ENCODE measurements at places on chromosomes 12 and 14.

DNA sequence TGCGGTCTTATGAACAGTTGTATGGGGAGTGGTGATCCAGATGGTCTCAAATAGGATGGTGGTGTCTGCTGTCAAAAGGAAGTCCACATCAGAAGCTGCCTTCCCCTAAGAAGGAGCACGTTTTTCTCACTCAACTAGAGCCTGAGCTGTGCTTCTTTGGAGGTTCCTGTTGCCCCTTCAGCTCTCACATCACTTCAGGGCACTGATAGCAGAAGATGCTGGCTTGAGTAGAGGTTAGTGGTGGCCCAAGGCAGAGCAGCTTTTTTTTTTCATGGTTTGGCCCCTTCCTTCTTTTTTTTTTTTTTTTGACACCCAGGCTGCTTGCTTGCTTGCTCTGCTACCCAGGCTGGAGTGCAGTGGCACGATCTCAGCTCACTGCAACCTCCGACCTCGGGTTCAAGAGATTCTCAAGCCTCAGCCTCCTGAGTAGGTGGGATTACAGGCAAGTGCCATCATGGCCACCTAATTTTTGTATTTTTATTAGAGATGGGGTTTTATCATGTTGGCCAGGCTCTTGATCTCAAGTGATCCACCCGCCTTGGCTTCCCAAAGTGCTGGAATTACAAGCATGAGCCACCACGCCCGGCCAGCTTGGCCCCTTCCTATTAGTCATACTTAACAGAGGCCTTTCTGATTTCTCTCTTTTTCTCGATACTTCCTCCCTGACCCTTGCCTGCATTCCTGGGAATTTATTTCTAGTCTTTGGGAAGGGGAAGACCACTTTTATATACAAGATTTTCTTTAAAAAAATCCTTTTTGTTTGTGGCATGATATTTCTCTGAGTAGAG, 31.6 kb downstream of the KLRD1 start:
- no peak for DNase-seq

DNA sequence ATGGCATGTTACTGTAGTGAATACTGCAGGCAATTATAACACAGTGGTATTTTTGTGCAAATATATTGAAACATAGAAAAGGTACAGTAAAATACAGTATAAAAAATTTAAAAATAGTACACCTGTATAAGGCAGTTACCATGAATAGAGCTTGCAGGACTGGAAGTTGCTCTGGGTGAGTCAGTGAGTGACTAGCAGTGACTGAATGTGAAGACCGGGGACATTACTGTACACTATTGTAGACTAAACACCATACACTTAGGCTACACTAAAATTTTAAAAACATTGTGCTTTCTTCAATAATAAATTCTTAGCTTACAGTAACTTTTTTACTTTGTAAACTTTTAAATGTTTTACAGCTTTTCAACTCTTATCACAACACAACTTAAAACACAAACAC, 181.7 kb downstream of the GALC start:
- no peak for DNase-seq

GRCh38 chr14:28635387-28635786, 131.2 kb upstream of the FOXG1 start:
- no peak for DNase-seq

DNA sequence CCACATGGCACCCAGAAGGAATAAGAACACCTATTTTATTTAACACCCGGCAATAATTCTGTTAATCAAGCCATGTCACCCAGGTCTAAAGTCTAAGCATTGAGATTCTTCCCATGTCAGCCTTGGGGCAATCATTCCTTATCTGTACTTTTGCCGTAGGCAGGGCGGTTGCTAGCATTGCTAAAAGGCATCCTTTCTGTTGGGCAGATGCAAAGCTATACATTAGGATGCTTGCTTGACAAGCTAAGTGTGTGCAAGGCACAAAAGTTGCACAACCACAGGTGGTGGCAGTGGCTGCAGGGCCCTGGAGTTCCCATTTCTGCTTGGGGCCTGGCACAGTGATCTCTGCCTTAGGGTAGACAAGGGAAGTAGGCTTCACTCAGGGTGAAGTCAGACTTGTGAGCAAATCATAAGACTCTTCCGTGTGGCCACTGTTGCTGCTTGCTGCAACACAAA, 12.5 kb upstream of the GALNT6 start:
- DNase-seq = no peak

DNA sequence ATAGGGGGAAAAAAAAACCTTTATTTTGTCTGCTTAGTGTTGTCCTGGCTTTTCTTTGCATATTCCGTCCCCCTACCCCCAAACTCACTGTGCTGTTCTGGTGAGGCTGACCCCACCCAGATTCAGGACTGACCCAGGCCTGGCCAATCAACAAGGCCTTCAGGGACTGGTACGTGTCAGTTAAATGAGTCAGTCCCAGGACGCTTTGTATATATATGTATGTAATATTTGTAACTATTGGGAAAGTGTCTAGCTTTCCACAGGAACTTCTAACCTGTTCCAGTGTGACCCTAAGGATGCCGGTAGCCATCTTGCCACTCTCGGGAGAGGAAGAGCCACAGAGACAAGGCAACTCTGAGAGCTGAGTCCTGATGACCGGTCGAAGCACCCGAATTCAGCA, 107.4 kb downstream of the VCPKMT start:
- DNase-seq = no peak

DNA sequence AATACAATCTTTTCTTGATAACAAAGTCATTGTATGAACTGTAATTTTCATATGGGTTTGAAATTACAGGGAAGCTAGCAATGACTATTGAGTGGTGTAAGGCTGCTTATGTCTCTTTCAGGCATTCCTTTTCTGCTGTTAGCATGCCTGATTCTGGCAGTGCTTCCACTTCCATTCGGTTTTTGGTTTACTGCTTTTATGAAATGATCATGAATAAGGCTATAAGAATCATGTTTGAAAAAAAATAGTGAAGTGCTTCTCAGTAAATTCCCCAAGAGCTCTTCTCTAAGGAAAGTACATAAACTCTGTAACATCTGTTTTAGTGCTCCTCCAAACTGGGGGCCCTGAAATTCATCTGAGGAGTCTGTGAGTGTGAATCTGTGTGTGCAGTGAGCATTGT, 434.0 kb upstream of the RGS6 start:
- DNase-seq = no peak

- DNase-seq = no peak
Observed at GRCh38 chr14:68664225-68664681, 128.6 kb downstream of the ZFP36L1 start.

DNA sequence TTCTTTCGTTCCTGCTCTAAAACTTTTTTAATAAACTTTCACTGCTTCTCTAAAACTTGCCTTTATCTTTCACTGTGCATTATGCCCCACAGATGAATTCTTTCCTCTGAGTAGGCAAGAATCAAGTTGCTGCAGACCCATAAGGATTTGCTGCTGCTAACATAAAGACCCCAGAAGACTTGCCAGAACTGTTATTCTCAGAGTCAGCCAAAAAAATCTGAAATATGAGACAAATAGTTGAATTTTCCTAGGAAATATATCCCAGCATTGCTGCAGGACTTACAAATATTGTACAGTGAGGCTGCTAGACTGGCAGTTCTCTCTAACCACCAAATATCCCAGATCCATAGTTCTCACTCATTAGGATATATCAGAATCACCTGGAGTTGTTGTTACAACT, 349.1 kb upstream of the FLRT2 start:
- DNase-seq = no peak

DNA sequence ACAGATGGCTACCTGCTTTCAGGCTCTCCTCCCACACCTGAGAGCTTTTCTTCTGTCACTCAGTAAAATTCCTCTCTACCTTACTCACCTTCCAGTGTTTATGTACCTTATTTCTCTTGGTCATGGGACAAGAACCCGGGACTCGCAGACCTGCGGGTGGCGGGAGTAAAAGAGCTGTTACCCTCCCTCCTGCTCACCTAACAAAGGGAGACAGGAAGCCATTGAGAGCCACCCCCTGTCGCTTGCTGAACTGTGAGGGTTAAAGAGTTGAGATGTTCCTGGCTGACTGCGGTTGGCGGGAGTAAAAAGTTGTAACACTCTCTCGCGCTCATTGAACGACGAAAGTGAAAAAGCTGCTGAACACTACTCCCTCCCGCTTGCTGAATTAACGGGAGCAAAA, 1935.1 kb upstream of the FLRT2 start:
- DNase-seq = peak; percentile 12

- DNase-seq = no peak
Observed at GRCh38 chr12:122545855-122546254, 18.8 kb downstream of the KNTC1 start.

- no peak for DNase-seq
Observed at GRCh38 chr14:100796946-100797345, 29.0 kb upstream of the MEG3 start.

DNA sequence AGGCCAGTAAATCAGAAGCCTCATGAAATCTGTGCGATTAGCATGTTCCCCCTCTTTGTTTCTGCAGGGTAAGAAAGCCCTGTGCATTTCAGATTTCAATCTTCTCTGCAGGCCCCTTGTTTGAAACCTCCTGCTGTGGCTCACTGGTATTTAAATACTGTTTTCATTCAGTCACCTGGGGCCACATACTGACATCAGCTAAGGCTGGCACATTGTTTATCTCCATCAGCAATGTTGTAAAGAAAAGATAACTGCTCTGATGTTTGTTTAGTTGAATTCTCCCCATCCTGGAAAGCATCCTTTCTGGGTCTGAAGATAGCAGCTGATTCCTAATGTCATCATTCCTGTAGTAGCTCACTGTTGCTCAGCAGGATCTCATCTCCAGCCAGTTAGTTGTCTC, 554.9 kb downstream of the NRXN3 start:
- no peak for DNase-seq

- DNase-seq = no peak
Observed at GRCh38 chr14:97724265-97724731, 927.1 kb downstream of the VRK1 start.

DNA sequence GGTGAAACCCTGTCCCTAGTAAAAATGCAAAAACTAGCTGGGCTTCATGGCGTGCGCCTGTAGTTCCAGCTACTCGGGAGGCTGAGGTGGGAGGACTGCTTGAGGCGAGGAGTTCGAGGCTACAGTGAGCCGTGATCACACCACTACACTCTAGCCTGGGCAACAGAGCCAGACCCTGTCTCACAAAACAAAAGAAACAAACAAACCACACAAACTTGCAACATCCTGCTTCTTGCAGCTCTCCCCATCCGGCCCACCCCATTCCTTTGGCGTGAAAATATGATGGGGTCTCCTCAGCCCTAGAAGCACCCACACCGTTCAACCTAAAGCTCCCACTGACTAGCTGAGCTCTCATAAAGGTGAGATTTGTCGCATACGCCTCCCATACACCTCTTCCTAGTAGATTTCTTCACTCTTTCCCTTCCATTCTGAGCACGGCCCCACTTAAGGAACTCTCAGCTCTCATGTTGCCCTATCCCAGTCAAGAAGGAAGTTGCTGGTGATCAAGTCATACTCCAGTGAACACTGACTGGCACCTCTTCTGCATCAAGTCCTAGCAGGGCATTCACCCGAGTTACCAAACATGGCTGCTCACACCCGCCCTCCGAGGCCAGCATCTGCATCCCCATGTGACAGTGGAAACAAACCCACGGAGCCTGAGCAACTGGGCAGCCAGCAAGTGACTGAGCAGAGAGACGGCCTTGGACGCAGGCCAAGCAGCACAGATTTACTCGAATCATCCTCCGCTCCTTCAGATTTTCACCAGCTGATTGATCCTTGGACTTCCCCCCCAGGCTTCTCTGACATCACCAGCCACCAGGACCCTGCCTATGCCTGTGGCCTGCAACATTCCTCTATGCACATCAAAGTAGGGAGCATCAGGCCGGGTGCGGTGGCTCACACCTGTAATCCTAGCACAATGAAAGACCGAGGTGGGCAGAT, 18.9 kb upstream of the CD27 start:
- DNase-seq = no peak

DNA sequence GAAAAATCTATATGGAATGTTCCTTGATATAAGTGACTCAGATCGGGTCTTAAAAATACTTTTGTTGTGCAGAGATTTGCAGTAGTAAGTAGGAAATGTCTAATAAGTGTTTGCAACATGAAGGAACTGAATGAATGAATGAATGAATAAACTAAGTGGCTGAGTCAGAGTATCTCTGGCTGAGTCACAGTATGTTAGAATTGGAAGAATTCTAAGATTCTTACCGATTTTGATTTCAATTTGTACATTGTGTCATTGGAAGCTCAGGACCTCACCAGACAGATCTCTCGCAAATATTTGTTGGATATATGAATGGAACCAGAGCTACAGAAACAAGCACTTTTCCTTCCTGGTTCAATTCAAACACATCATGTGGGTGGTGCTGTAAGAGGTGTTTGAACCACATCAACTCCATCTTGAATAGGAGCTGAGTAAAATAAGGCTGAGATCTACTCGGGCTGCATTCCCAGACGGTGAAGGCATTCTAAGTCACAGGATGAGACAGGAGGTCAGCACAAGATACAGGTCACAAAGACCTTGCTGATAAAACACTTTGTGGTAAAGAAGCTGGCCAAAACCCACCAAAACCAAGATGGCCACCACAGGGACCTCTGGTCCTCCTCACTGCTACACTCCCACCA, 123.9 kb upstream of the FOXN3 start:
- DNase-seq = no peak

GRCh38 chr12:10771132-10771733, 31.2 kb downstream of the TAS2R7 start:
- no peak for DNase-seq

DNA sequence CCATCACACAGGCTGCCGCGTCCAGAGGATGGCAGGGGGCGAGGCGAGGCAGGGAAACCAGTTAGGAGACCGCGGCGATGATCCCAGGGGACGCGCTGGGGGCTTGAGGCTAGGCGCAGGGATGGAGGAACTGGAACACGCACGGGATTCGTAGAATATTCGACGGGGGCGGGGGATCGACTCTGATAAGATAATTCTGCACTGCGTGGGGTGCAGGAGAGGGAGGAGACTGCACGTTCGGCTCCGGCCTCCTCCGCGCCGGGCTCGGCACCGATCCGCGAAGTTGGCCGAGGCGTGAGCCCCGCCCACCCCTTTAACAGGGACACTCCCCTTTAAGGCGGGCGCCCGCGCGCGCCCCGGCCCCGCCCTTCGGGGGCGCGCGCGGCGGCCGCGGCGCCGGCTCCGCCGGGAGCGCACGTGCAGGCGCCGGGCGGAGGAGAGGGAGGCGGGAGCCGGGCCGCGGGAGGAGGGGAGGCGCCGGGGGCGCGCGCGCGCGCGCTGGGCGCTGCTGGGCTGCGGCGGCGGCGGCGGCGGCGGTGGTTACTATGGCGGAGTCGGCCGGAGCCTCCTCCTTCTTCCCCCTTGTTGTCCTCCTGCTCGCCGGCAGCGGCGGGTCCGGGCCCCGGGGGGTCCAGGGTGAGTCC, at the start of gene ACVR1B:
ACVR1B (plus strand) TSS at position 501 of the 644 bp plus-strand sequence; CDS start at position 546, 45 bp downstream.
- peak; percentile 87 for DNase-seq
